Esophagus mucosa (tissue), 1 donor: ENCODE measurements at places on chromosomes 7 and 10. TPM values are rescaled to one million over a fixed set of nuclear protein-coding genes. Genes with fewer than 3 reads are reported as not detected.

DNA sequence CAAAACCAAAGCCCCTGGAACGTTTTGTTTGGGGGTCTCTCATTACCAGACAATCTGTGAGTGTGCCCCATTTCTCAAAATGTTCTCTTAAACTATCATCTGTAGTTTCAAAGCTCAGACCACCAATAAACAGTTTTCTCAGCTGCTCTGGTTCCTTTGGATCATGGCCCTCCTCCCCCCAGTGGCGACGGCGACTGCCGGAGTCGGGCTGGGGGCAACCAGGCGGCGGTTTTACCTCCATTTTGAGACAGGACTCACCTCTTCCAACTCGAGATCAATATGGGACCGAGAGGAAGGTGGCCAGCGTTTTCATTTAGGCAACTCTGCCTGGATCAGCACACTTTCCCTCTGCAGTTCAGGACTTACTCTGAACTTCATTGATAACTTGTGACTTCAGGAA, 141.5 kb upstream of the ZNF32 start:
- no peak for ATAC-seq

GRCh38 chr7:133601617-133602016, 348.7 kb downstream of the EXOC4 start:
- ATAC-seq = no peak

DNA sequence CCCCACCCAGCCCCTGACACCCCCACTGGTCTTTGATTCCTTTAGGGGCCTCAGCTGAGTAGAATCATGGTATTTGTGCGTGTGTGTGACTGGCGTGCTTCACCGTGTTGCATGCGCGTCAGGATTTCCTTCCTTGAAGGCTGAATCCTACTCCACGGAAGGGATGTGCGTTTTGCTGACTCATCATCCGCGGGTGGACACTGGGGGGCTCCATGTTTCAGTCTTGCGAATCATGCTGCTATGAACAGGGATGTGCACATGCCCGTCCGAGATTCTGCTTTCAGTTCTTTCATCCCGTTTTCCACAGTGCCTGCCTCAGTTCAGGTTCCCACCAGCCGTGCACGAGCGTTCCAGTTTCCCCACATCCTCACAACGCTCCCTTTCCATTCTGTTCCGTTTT, 20.9 kb upstream of the JAKMIP3 start:
- no peak for ATAC-seq

DNA sequence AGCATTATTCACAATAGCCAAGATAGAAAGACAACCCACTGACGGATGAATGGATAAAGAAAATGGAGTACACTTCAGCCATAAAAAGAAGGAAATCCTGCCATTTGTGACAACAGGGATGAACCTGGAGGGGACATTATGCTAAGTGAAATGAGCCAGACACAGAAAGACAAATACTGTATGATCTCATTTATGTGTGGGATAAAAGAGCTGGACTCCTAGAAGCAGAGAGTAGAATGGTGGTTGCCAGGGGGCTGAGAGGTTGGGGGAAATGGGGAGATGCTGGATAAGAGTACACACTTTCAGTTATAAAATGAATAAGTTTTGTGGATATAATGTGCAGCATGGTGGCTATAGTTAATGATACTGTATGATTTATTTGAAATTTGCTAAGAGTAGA, 124.4 kb downstream of the SEC23IP start:
- ATAC-seq = no peak

- no peak for ATAC-seq
Measured at GRCh38 chr10:89003344-89003743, 12.7 kb downstream of the FAS start.

DNA sequence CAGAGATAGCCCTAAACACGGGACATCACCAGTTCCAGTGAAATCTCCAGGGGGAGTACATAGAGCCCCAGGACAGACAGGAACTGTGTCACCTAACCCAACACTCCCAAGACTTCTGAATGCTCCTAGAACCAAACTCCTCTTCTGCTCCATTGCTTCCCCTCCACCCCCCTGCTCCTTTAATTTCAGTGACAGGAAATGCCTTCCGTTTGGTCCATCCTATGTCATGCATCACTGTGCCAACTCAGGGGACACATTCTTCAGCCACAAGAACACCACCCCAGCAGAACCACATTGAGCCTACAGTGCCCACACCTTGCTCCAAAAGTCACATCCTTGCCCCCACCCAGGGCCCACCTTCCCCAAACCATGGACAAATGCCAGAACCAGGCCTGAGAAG, 100.5 kb downstream of the KCNMA1 start:
- ATAC-seq = no peak

DNA sequence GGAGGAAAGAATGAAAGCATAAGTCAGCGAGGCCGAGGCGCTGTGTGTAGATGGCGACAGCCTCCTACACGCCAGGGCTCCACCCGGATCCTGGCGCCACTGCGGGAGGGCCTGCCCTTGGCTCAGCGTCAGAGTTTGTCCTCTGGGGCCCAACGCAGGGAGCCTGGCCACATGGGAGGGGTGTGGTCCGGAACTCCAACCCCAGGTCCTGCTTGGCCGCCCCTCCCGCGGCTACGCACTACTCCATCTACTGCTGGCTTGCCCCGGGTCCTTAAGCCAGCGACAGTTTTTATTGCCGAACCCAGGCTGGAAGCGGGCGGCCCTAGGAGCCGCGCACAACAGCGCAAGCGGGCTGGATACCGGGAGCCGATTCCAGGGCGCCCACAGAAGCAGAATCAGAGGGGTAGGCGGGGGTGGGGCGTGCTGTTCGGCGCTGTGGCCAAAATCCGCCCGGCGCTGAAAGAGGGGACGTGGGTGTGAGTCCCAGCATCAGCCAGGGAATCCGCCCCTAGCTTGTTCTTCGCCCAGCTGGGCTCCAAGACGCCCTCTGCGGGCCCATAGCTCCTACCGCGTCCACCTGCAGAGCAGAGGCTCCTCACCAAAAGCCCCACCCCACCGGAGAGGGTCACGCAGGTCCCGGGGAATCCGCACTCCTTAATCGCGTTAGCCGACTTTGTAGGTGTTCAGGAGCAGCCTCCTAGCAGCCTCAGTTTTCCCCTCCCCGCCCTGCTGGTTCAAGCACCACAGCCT, 4.5 kb downstream of the KAZALD1 start:
- peak; percentile 72 for ATAC-seq

DNA sequence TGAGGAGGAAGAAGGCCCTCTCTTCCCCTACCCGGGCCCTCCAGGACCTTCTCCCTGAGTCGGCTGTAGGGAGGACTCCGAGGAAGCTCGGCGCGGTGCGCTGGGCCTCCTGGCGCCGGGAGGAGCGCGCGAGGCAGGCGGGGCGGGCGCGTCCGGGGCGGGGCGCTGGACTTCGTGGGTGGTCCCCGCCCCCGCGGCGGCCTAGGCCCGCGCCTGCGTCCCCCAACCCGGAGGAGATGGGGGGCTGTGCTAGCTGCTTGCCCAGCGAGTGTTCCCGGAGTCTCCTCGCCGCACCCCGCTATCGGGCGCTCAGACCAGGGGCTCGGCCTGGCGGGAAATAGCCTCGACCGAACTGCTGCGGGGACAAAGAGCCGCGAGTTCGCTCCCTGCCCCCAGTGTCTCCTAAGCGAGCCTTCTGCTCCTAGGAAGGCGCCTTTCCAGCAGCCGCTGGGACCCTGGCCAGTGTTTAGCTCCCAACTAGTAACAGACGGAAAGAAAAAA, 19.2 kb upstream of the SMO start:
- peak; percentile 68 for ATAC-seq

DNA sequence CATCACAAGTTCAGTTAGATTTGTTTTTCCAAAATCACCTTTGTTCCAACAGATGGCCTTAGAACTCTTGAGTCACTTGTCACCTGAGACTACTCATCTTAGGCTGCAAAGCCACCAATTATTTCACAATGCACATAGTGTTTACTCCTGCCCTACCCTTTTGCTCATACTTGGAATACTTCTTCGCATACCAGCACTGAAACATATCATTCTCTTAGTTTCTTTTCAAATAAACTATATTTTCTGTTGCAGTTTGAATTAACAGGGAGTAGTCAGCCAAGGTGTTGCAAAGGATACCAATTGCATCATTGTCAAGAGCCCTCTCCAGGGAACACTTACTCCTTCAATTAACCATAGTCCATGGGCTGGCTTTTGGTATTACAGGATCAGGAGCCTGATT, 71.0 kb downstream of the CASD1 start:
- ATAC-seq = peak; percentile 42

- ATAC-seq = peak; percentile 47
Measured at GRCh38 chr7:5693529-5693928, 87.9 kb downstream of the RNF216 start.

DNA sequence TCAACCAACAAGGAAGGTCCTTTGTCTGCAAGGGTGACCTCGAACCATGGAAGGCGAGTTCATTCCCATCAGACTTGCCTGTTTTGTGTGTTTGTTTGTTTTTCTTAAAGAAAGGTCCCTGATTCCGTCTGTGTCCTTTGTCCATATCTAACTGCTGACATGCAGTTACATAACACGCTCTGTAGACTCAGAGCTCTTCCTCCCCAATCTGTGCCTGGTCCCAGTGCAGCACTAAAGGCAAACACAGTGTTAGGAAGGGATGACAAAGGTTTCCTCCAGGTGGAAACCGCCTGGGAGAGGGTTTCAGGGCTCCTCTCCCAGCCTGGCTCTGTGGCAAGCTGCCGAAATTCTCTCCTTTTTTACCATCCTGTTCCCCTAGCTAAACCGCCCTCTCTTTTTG, 13.4 kb downstream of the JCAD start:
- ATAC-seq = no peak

DNA sequence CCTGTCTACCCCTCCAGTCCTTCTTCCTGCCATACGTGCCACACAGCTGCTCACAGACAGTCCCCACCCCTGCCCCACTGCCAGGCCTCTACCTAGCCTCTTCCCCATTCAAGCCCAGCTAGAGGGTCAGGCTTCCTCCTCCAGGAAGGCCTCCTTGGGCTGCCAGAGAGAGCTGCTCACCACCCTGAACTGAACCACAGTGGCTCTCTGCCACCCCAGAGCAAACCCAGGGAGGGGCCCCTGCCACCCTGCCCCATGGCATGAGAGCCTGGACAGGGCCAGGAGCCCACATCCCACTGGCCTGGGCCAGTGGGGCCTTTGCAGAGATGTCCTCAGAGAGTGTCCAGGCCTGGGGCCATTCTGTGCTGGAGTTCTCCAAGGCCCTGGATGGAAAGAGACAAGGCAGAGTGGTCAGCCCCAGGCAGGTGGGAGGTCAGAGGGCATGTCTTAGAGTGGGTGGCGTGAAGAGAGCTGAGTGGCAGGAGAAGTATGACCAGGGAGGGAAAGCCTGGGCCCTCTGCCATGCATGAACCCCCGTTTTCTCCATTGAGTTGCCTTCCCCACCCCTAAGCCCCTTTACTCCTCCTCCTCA, 40.4 kb downstream of the TMEM270 start:
- no peak for ATAC-seq

BCL7B gene
- 34.8 TPM for total RNA-seq

IL2RA gene
- 1.4 TPM for total RNA-seq

RTKN2 gene
- total RNA-seq = 8.9 TPM

CCDC3 gene
- 4.3 TPM for total RNA-seq

PPP1R17 gene
- total RNA-seq = not detected

PROSER2 gene
- 10.1 TPM for total RNA-seq

TCAF2 gene
- 9.8 TPM for total RNA-seq

PON1 gene
- not detected for total RNA-seq

AKR1E2 gene
- 1.3 TPM for total RNA-seq

LRIT1 gene
- total RNA-seq = not detected

OPN1SW gene
- total RNA-seq = not detected

FAM149B1 gene
- total RNA-seq = 14.4 TPM

LRRC4 gene
- total RNA-seq = 16.7 TPM

CREB5 gene
- total RNA-seq = 2.5 TPM

GRID2IP gene
- total RNA-seq = 0.12 TPM
